ENCODE measurements at places on chromosomes 7 and 10.
A peak's percentile ranks its signal among the peaks of the same experiment; 100 is the strongest.

GRCh38 chr7:42181566-42181965 lies 55.4 kb downstream of the GLI3 start:
- DNase-seq, result no peak

GRCh38 chr7:127792528-127793342 lies 140.7 kb downstream of the SND1 start:
- DNase-seq, result peak; percentile 22

GRCh38 chr10:48603421-48604038 lies 1.3 kb downstream of the ARHGAP22 start:
- DNase-seq, result no peak

DNA sequence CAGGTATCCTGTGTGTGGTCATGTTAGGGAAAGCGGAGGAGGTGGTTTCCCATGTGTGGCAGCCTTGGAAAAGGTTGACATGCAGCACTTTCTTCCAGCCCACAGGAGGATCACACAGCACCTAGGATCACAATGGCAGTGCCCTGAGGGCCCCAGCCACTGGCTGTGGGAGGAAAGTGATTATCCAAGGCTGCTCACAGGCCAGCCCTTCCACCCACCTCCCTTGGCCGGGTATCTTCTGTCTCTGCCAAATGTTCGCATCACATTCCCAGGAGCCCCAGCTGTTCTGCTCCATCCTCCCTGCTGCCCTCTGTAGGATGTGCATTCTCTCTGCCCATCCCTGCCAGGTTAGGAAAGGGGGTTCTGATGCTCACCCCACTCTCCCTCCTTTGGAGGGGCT lies 2.5 kb upstream of the MLXIPL start:
- no peak for DNase-seq

DNA sequence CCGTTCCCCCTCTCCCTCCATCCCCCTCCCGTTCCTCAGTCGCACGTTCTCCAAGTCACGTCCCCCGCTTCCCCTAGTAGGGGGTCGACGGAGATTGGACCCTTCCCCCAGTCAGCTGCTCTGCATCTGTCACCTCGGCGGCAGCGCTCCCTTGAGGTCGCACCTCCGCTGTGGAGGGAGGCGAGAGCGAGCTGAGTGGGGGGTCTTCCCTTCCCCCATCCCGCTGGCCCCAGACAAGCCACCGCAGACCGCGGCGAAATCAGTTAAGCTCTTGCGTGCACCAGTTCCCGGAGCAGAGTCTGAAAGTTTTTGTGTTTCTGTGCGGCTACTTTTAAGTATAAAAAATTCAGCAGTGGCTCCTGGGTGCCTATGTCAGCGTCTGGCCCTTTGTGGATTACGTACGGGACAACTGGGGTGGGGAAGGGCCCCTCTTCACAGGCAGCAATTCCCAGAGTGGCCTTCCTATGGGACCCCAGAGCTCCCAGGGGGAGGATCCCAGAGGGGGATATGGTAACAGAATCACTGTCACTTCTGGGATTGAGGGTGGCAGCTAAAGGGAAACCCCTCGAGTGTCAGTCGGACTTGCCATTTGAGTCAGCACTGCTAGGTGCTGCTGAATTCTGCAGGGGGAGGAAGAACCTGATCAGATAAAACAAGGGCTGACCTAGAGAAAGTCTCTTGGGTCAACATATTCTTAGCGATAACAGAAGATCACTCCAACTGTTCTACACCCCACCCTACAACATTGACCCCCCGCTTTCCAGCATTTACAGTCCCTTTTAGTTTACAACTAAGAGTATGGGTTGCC lies 12.5 kb upstream of the DDIT4 start:
- DNase-seq, result no peak

DNA sequence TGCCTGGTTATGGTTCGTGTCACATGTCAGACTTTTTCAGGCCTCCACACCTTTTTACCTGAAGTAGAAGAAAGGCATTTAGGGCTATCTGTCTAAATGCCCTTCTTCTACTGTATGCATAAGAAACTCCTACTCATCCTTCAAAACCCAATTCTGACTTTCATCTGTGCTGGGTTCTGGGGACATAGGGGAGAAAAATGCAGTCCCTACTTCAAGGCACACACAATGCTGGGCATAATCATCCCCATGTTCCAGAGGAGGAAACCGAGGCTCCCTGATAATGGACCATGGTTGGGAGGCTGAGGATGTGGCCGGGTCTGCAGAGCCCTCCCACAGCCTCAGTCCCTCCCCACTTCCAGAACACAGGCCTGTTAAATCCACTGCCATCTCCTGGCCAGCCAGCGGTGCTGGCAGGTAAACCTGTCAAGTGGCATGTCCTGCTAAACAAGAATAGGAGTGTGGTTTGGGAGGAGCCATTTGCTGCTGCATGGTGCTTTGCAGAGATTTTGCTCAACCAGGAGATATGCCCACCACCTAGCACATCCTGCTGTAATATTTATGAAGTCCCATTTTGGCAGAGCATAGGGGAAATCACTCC lies 32.0 kb downstream of the GRID1 start:
- DNase-seq, result no peak

DNA sequence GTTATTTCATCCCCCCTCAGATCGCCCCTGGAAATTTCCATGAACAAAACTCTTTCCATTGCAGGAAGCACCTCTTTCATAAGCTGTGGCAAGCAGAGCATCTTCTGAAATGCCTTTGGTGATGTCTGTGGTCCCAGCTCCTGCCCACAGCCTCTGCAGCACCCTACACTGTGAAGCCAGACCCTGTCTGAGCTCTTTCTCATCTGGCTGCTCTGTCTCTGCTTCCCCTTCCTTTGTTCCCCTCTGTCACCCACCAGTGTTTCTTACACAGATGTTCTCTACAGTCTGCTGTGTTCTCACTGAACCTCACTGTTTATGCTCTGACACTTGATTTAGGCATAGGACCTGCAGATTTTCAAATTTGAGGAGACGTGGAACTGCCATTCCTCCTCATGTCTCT lies 1.9 kb upstream of the TAS2R39 start:
- no peak for DNase-seq

DNA sequence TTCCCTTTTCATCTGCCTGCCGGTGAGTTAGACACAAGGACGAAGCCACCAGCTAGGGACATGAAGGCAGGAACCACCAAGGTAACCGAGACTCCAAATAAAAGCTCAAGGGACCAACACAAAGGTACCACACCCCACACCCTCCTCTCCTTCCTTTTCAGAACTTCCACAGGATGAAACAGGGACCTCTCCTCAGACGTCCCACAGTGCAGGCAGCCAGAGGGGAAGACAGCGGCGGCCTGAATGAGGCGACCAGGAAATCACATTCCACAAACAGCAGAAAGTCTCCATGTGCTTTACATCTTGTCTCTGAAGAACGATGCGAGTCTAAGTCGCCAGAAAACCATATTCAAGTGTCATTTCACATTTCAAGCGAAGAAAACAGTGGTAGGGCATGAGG lies 97.8 kb downstream of the DIP2C start:
- DNase-seq, result no peak

DNA sequence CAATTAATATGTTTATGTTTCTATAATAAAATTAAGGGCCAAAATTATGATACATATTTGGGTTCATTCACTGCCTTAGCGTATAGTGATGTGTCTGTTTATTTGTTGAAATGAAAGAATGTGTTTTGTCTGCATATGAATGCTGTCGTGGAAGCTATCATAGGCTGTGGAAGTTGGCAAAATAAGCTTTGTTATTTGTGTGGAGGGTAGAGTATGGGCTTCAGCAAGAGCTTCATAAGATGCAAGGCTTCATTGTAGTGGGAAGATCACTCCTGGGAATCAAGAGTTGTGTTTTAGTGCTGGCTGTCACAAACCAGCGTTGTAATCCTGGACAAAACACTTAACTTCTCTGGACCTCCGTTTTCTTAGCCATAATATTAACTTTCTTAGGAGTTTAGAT lies 2.5 kb downstream of the SLK start:
- DNase-seq, result no peak

DNA sequence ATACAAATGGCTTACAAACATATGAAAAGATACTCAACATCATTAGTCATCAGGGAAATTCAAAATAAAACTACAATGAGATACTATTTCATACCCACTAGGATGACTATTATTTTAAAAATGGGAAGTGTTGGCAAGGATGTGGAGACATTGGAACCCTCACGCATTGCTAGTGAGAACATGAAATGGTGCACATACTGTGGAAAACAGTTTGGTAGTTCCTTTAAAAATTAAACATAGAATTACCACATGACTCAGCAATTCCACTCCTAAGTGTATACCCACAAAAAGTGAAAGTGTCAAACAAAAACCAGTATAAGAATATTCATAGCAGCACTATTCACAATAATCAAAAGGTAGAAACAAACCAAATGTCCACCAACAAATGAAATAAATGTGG lies 48.5 kb upstream of the SHTN1 start:
- no peak for DNase-seq

GRCh38 chr10:72682638-72683037 lies 9.3 kb upstream of the MCU start:
- no peak for DNase-seq

GRCh38 chr10:100739517-100740368 lies 5.6 kb upstream of the PAX2 start:
- DNase-seq, result no peak

DNA sequence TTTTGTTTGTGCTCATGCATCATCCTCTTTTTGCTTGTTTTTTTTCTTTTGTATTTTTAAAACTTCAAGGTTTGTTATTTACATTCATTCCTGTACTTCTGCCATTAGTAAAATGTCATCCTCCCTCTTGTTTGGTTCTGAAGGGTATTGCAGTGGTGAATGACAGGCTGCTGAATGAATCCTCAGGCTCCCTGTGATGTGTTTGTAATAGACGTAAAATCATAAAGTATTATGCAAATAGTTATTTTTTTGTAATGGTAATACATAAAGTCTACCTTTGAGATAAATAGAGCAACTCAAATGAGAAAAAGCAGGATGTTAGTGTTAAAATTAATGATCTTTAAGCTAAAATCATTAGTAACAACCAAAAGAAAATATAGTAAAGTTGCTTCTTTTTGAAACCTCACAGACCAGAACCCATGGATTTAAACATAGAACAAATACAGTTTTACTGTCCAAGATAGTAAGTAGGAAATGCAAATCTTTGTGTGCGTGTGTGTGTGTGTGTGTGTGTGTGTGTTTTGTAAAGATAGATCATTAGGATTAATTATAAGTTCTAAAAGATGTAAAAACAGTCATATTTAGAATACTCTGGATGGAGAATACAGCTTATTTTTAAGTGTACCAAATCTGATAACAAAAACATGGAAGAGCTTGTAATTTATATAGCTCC lies 4.5 kb downstream of the GLCCI1 start:
- DNase-seq, result peak; percentile 31

DNA sequence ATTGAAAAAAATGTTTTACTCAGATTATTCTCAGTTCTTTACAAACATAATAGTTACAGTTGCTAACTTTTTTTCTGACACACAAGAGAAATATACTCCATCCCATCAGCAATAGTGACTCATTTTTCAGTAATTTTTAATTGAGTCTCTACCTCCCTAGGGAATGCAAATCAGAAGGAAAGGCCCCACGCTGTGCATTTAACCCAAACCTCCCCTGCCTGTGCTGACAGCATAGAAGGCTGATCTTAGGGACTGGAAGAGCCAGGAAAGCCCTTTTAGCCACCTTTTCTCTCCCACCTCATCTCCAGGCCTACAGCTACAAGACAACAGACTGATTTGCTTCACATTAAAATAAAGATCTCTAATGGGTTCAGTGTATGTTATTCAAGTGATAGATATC lies 24.7 kb upstream of the PIK3CG start:
- no peak for DNase-seq

GRCh38 chr10:33803248-33803647 lies 468.8 kb upstream of the NRP1 start:
- DNase-seq, result no peak

DNA sequence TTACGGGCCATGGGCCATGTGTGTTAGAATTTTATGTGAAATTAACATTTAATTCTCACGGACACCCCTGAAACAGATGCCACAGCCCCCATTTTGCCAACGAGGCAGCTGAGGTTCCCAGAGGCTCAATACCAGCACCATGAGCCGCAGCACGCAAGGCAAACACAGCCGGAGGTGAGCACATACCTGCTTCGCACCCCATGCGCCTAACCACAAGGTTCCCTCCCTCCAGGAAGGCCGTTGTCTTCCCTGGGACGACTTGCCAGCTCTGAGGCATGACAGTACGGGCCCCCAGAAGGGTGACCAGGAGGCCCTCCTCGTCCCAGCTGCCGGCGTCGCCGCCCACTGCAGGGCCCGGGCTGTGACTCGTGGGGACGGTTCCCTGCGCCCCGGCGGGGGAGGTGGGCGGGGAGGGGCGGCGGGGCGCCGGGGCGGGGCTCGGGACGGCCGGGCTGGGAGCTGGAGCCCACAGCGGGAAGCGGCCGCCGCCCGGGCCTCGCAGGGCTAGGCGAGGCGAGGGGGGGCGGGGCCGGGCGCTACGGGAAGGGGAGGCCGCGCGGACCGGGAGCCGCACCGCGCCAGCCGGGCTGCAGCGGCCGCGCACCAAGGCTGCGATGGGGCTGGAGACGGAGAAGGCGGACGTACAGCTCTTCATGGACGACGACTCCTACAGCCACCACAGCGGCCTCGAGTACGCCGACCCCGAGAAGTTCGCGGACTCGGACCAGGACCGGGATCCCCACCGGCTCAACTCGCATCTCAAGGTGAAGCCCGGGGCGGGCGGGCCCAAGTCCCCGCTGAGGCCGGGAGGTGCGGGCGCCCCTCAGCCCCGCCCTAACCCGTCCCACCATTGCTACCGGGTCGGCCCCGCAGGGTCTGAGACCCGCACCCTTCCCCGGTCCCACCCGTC lies at the start of gene CAV2:
Gene CAV2, plus strand, starts transcription at position 571 of the 910 bp plus-strand sequence. Its CDS starts 44 bp downstream, at position 615.
- no peak for DNase-seq

DNA sequence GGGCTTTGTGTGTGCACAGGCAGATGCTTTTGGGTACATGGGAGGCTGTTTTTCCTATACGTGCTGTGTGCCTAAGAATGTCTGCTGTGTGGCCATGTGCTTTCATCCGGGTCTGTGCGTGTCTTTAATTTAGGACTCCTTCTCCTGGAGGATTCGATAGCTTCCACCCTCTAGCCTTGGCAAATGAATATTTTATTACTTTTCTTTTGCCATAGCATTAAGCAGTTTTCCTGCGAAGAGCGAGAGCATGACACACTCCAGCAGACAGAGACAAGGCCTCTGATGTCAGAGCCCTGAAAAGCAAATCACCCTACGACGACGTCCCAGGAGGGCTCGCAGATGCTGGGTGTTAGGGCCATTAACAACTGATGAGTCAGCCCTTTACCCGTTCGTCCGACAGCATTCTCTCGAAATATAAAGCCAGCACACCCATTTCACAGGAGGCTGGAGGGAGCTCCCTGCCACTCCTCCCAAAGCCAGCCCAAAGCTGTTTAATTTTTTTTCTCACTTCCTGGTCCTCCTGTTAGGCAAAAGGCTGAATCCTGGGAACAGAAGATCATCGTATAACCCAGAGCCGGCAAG lies 311.3 kb upstream of the ZMIZ1 start:
- no peak for DNase-seq

- DNase-seq, result no peak
Measured at GRCh38 chr10:124565565-124566221, 104.1 kb downstream of the LHPP start.

DNA sequence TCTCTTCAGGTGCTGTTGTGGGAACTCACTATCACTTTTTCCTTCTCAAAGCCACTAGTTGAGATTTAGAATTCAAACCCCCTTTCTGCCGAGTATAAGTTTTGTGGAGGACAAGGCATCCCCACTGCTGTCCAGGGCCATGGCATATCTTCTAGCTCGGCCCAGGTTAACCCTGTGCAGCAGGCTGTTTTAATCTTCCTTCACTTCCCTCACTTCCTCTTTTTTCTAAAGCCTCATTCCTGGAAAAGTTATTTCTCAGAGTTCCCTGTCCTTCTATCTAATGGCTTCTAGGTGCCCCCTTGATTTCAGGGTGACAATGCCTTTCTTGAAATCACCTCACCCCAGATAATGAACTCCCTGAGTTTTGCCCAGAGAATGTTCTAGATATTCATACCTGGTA lies 222.3 kb downstream of the SNX10 start:
- DNase-seq, result no peak

- no peak for DNase-seq
Measured at GRCh38 chr10:9868499-9868898, 1149.2 kb upstream of the CELF2 start.
